ENCODE measurements at places on chromosomes 4 and X.

DNA sequence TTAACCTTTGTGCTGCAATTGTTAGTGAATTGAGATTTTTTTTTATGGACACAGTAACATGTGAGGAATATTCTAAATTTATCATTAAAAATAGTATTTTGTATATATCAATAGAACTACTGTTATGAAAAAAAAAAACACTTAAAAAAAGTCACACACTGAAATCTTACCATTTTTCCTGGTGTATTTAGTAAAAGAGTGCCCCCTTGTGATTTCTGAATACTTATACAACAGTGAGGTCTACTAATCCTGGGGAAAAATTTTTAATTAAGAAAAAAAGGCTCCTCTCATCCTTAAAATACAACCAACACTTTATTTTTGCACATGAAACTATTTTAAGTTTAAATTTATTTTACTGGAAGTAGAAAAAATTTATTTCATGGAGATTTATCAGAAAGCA, 56.4 kb upstream of the SPOCK3 start:
- no peak for DNase-seq

DNA sequence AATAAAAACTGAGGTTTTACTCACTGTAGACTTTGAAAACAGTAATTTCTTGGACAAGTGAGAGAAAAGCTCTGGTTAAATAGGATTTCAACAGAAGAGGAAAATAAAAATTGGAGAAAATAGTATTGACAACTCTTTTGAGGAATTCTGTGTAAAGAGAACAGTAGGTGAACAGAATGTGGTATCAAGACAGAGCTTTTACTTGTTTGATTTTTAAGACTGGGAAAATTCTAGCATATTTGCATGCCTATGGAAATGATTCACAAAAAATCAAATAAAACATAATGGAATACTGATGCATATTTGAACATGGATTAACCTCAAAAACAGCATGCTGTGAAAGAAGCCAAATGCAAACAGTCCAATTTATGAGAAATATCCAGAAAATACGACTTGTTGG, 504.6 kb downstream of the KCTD8 start:
- no peak for DNase-seq

- DNase-seq = no peak
Observed at GRCh38 chr4:181289198-181289597, 954.0 kb upstream of the TENM3 start.

GRCh38 chr4:74967324-74967723, 34.4 kb downstream of the PARM1 start:
- DNase-seq = no peak

DNA sequence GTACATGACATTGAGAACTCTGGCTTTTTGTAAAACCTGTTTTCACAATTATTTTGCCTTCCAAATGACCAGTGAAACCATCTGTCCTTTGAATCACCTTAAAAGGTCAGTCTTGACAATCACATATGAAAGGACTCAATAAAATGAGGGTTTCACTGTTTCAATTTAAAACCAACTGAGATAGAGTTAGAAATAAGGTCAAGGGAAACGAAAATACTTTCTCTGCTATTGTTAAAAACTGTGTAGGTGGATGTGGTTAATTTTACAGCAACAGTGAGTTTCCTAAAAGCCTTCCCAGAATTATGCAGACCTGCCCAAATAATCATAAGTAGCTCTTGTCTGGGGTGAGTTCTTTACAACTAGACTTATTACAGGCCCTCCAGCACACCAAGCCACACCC, 839.9 kb downstream of the RAB28 start:
- no peak for DNase-seq

DNA sequence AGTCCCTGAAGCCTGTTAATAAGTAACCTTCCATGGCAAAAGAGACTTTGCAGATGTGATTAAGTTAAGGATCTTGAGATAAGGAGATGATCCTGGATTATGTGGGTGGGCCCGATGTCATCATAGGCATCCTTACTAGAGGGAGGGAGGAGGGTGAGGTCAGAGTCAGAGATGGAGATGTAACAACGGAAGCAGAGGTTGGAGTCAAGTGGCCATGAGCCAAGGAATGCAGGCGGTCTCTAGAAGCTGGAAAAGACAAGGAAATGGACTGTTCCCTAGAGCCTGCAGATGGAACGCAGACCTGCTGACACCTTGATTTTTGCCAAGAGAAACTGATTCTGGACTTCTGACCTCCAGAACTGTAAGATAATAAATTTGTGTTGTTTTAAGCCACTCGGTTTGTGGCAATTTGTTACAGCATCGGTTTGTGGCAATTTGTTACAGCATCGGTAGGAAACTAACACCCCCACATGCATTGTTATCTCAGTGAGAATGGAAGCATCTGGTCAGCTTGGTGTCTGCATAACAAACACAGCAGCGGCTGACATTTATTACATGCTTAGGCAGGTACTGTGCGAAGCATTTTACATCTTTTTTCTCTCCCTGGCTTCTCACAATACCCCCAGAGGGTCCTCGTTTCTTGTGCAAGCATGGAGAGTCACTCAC, 55.6 kb downstream of the CLDN34 start:
- no peak for DNase-seq

DNA sequence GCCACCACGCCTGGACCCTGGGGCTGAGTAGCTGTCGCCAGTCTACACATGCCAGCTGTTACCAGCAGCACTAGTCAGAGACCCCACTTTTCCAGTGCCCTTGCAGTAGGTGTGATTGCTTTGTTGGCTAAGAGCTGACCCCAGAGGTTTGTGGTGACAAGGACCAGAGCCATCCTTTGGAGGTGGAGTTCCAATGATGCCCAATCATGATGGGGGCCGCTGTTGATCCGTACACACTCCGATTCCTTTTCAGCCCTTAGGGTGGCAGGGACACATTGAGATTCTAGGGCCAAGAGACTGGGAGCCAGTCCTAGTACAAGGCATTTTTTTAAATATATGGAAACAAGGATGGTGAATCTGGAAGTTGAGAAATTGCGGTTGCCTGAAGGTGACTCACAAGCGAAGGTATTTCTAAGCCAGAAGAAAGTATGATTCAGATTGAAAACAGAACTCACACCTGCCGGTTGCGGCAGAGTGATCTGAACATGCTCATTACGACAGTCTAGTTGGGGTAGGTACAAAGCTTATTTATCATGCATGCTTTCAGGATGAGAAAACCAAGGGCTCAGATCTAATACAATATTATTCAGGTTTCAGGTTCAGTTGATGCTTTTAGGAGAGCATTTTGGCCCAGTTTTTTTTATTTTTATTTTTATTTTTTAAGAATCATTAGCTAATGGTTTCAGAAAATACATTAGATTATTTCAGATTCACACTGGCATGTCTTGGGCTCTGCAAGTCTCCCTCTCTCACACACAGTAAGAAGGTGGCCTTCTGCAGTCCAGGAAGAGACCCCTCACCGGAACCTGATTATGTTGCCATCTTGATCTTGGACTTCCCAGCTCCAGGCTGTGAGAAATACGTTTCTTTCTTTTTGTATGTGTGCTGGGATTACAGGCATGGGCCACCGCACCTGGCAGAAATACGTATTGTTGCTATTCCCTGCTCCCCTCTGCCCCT, 43.4 kb downstream of the SHROOM2 start:
- DNase-seq = peak; percentile 21

GRCh38 chr4:41174444-41174843, 39.9 kb downstream of the APBB2 start:
- no peak for DNase-seq

DNA sequence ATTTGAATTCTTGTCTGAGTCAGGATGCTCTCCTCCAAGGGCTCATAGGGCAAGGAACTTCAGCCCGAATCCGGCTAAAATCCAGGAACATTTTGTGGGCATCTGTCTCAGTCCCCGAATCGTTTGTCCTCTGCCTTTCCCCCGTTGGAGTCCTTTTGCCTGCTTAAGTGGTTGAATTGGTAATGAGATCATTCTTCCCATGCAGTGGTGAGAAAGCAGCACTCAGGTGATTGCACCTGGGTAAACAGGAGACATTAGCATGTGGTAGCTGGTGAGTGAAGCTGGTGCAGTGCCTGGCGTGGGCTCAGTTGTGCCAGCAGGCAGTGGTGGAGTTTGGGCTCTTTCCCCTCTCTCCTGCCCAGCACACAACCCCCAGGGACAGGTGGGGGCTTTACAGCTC, 61.9 kb upstream of the MTM1 start:
- no peak for DNase-seq

DNA sequence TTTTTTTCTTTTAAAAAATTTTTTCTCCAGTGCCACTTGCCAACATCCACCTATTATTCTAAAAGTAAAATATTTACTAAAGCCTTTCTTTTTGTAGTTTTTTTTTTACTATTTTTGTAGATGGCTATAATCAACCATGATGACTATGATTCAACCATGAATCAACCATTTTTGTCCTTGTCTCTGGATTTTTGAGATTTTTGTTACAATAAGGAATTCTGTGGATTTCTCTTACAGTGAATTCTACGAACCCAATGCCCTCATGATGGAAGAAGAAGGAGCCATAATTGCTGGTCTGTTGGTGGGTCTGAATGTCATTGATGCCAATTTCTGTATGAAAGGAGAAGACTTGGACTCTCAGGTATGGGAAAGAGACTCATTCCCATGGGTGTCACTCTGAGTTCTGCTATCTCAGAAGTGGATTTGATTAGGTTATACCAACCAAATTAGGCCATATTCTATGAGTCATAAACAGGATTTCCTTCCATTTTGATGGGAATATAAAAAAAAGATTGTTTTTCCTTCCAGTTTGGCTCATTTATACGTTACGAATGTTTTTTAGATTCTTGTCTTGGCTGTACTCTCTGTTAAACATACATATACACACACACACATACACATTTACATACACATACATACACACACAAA, 46.7 kb downstream of the RUFY3 start:
- DNase-seq = no peak

- peak; percentile 49 for DNase-seq
Observed at GRCh38 chr4:1711571-1712215, 426 bp downstream of the SLBP start.

DNA sequence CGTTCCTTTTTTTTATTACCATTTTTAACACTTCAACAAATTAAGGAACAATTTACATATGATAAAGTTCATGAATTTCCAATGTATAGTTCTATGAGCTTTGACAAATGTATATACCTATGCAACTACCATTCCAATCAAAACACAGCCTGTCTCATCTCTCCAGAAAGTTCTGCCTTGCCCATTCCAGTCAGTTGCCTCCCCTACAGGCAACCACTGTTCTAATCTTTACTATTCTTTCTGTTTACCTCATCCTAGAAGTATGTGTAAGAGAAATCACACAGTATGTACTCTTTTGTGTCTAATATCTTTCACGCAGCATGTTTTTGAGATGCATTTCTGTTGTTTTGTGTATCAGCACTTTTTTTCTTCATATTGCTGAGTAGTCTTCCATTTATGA, 224.9 kb downstream of the KIT start:
- no peak for DNase-seq

DNA sequence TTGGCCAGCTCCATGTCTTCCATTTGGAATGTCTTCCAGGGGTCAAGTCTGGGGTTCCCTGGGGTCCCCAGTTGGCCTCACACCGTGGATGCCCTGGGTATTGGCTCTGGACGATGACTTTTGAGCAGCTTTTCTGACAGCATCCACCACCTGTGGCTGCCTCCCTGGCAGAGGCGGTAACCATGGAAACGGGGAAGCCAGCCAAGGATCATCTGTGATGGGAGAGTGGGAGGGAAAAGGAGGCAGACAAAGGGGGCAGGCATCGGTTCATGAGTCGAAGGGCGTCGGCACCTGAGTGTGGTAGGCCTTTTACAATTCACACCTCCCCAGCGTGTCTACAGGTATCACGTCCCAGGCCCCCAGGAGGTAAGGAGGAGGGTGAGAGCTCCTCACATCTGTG, 152.2 kb downstream of the ASMT start:
- no peak for DNase-seq

GRCh38 chr4:77127215-77127614, 29.8 kb upstream of the CCNG2 start:
- DNase-seq = no peak

DNA sequence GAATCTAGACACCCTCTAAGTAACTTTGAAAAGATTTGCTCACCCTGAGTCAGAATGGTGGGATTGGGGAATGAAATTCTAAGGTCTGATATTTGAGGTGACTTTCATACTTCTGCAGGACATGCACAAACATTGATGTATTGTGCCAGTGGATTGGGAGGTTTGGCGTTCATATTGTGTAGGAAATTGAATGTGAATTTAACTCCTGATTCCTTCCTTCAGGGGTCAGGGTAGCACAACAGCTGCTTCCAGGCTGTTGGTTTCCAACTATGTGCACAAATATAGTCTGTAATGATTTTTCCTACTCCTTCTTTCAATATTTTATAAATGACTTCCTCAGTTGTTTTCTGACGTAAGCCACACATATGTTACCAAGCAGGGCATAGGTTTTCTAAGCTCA, 3.1 kb downstream of the IL1RAPL1 start:
- DNase-seq = no peak

- DNase-seq = no peak
Observed at GRCh38 chr4:148633720-148634119, 191.5 kb upstream of the NR3C2 start.

- DNase-seq = no peak
Observed at GRCh38 chrX:132044953-132045352, 21.9 kb downstream of the STK26 start.

DNA sequence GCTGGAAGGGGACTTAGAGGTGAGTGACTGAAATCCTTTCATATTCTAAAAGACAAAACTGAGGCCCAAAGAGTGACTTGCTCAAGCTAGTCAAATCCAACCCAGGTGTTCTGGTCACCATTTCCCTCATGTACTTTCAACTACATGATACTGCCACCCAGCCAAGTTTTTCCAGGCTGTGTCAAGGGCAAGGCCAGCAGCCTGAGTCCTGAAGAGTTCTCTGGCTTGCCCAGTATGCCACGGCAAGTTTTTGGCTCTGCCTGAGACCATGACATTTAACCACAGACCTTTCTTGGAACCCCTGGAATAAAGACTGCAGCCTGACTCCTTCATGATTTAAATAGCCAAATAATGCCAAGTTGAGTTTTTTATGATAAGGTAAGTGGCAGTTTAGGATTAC, 10.7 kb upstream of the TMEM164 start:
- no peak for DNase-seq

- DNase-seq = no peak
Observed at GRCh38 chr4:75321484-75321883, 192.7 kb downstream of the RCHY1 start.

Data from stimulated activated CD4-positive, alpha-beta T cell treated with anti-CD3 and anti-CD28 coated beads, Interleukin-2, amount 100 ng/mL, for 24 hours (primary cell).